ENCODE measurements at places on chromosomes 13 and 19. TPM values are rescaled to one million over a fixed set of nuclear protein-coding genes. Genes with fewer than 3 reads are reported as not detected.

Gene NFIX
- total RNA-seq: 4.9 TPM

Gene ZNF548
- 13.8 TPM for total RNA-seq

Gene PGLYRP1
- not detected for total RNA-seq

Gene ARHGAP45
- 27.0 TPM for total RNA-seq

Gene CEACAM5
- total RNA-seq: not detected

Gene MTIF3
- 55.5 TPM for total RNA-seq

Gene CD70
- 7.8 TPM for total RNA-seq

Gene ZNF45
- total RNA-seq: 8.0 TPM

Gene CABP5
- total RNA-seq: not detected

Gene VSIG10L
- 0.82 TPM for total RNA-seq

Gene IGFL3
- total RNA-seq: not detected

Gene IZUMO2
- total RNA-seq: not detected

Gene TMEM238
- 1.3 TPM for total RNA-seq

Gene SIGLEC9
- not detected for total RNA-seq

Gene ZNF154
- 4.2 TPM for total RNA-seq

Gene ZNF230
- 1.3 TPM for total RNA-seq

Gene SLITRK6
- not detected for total RNA-seq

Gene PSG2
- total RNA-seq: not detected

Gene PSG11
- total RNA-seq: not detected

Gene URAD
- not detected for total RNA-seq

Gene ZNF625
- 12.3 TPM for total RNA-seq

Gene CBY2
- total RNA-seq: not detected

Gene RASAL3
- 18.1 TPM for total RNA-seq

Gene PSG6
- not detected for total RNA-seq

Gene CALR3
- total RNA-seq: not detected

Gene TEX30
- 13.1 TPM for total RNA-seq

Gene USPL1
- 22.8 TPM for total RNA-seq

Gene C13orf42
- total RNA-seq: not detected

Gene SIGLECL1
- total RNA-seq: not detected

Gene FSD1
- 20.9 TPM for total RNA-seq

Gene OR10H1
- total RNA-seq: not detected

Gene TMEM59L
- total RNA-seq: 1.6 TPM

Gene CCDC61
- total RNA-seq: 11.8 TPM

Gene ATP12A
- total RNA-seq: not detected

Gene NEK5
- 0.05 TPM for total RNA-seq

Gene ACP5
- 1.9 TPM for total RNA-seq

Gene PIH1D1
- total RNA-seq: 66.3 TPM

Gene SULT2A1
- total RNA-seq: not detected

Gene ATXN8OS
- not detected for total RNA-seq

Gene FIZ1
- total RNA-seq: 4.7 TPM

Gene HSD17B14
- 39.6 TPM for total RNA-seq

Gene TDRD12
- total RNA-seq: 0.29 TPM

Gene CARS2
- total RNA-seq: 33.1 TPM

Gene ZNF554
- 5.4 TPM for total RNA-seq

Gene PROSER3
- 14.8 TPM for total RNA-seq

Gene SERTM1
- total RNA-seq: 0.35 TPM

Gene IL11
- 3.1 TPM for total RNA-seq

Gene EDDM13
- total RNA-seq: 0.82 TPM

Gene ZNF560
- total RNA-seq: 0.23 TPM

Gene PVR
- total RNA-seq: 212 TPM

Gene ZNF99
- not detected for total RNA-seq

Gene FAM216B
- total RNA-seq: not detected

Gene GAPDHS
- total RNA-seq: not detected

Gene PGLYRP2
- not detected for total RNA-seq
